Stimulated activated CD8-positive, alpha-beta memory T cell treated with anti-CD3 and anti-CD28 coated beads, Interleukin-12 subunit alpha, Interleukin-12 subunit beta, amount 100 ng/mL, for 4 hours (primary cell): ENCODE measurements at places on chromosomes 16 and 17.

GRCh38 chr17:50076591-50077235, 18.4 kb upstream of the PDK2 start:
- DNase-seq: no peak

DNA sequence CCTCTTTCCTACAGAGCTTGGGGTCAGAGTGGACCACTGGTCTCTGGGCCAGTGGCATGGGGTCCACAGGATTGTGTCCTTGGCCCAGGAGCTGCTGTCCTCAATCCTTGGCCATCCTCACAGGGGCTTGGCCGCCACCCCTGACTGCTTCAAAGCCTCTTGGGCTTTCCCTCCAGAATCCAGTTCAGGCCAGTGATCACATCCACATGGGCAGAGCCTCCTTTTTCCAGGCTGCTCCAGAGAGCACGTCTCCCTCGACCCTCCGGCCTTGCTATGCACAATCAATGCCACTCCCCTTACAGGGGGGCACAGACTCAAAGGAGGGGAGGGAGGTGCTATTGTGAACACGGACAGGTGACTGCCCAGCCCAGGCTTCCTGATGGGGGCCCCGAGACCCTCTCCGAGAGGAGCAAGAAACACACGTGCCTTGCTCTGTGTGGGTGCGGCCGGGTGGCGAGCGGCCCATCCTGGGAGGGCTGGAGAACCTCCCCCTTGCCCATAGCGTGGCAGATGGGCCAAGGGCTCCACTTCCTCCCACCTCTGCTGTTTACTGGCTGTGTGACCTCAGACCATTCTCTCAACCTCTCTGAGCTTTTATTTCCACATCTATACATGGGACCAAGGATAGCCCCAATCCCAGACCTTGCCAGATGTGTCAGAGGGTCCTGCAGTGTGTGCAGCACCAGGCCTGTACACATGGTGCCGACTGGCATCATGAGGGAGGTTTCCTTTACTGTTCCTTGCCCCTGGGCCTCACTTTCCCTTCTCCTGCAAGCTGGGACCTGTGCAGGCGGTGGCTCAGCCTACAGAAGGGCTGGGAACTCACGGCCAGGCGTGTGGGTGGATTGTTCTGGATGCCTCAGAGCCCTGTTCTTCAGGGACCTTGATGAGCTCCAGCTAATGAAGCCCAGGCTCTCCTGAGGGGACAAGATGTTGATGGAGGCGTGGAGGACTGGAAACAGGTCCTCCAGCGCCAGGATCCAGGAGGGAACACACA, 229.0 kb upstream of the GSE1 start:
- DNase-seq: no peak

DNA sequence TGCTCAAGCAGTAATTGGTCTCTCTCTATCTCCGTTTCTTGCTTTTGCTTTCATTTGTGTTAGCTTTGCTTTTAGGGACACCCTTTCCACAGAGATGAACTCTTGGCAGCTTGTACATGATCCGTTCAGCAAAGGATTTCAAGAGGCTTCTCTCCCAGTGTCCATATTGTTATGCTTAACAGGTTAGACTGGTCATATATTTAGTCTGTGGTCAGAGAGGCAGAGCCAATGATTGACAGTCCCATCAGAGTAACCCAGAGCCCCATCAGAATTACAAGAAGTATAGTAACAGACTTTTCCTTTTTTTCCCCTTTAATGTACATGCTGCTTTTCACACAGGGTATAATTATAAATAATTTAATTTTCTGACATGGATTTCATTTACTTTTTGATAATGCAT, 34.4 kb downstream of the GDPD1 start:
- DNase-seq: no peak

- no peak for DNase-seq
Observed at GRCh38 chr16:81693041-81693743, 85.9 kb upstream of the PLCG2 start.

DNA sequence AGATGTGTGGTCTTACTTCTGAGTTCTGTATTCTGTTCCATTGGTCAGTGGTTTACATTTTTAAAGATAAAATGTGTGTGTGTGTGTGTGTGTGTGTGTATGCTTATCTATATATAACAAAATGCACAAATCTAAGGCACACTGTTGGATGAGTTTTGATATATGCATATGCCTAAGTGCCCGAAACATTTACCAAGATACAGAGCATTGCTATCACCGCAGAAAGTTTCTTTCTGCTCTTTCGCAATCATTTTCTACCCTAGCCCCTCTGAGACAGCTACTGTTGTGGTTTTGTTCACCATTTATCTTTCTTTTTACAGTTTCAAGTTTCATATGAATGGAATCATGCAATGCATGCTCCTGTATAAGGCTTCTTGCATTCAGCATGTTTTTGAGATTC, 97.0 kb downstream of the MRTFB start:
- no peak for DNase-seq

DNA sequence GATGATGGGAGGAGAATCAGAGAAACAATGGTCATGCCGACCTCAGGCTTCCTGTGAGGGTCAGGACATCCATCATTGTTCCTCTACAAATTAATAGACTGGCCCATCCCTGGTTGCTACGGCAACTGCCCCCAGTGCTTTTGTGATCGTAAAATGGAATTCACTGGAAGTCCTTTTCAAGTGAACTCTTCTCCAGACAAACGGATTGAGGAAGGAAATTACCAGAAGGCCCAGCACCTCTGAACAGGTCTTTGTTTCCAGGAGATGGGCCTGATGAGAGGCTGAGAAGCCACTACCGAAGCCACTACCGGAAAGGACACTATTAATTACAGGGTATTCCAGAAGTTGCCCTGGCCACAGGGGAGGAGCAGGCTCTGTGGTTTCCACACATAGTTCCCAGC, 126.0 kb downstream of the MGAT5B start:
- no peak for DNase-seq

GRCh38 chr16:11169641-11170040, 86.4 kb downstream of the SOCS1 start:
- DNase-seq: no peak

DNA sequence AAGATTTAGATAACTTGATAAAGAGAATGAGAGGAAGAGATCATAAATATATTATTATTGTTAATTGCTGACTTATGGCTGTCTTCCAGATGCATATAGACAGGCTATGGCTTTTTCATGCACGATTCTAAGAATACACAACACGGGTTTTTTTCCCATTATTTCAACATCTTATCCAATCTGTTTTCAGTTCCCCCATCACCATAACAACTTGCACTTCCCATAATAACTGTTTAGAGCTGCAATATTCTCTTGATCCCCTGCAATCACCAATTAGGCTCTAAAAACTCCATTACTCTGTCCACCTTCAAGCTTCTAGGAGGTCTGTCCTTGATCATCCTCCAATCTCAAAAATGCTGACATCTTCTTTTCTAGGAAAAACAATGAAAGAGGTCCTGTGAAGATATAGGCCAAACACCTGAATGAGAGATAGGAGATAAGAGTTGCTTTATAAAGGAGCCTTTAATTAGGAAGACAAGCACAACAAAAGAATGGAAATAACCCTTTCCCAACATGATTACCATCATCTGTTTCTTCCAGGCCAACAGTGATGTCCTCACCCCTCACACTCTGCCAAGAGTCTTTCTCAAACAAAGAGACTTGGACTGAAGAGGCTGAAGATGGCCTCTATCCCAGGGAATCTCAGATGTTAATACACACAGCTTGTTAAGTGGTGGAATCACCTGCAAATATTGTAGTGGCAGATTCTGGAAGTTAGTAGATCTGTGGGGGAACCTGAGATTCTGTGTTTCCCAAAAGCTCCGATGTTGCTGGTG, 32.2 kb upstream of the CCL2 start:
- DNase-seq: no peak

DNA sequence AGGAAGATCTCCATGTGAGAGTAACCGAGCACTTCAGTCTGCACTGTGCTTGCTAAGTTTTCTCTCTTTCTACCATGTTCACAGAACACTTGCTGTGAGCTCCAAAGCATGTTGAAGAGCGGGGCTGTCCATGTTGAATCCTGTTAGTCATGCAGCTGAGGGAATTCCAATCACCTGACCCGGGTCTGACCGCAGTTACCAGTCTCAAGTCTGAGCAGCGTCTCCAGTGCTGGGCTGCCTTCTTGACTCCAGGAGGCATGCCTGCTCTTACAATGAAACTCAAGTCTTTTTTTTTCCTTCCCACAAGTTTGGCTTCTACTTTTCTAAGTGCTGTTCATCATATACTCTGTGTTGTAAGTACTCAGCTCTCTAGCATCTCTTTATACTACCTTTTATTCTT, 44.3 kb downstream of the HOXB1 start:
- DNase-seq: no peak

DNA sequence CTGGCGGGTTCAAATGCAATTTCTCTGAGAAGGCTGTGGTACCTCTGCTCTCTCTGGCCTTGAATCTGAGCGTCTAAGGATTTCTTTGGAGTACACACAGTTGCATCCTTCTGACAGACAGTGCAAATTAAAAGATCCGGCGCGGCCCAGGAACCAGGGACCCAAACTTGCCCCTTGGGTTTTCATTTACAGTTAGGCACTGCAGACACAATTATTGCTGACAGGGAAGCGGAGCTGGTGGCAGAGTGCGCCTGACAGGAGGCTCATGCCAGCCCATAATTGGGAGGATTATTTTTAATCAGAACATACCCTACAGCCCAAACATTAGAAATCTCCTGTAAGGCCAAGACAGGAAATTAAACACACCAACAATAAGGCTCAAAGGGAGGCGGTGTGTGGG, 1023.4 kb upstream of the RBFOX1 start:
- no peak for DNase-seq

DNA sequence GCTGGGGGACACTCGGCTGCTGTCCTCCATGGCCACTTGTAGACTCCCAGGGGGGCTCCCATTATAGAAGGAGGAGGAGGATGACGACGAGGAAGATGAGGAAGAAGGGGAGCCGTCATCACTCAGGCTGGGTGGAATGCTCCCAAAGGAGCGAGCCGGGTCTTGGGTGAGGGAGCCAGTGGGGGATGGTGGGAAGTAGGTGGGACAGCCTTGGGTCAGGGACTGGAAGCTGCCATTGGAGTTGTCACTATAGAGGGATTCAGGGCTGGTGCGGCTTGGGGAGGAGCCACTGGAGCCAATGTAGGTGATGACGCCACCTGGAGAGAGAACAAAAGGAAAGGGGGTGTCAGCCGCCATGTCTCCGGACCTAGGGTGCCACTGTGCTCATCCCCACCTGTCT, 3.3 kb downstream of the NR1D1 start:
- no peak for DNase-seq

DNA sequence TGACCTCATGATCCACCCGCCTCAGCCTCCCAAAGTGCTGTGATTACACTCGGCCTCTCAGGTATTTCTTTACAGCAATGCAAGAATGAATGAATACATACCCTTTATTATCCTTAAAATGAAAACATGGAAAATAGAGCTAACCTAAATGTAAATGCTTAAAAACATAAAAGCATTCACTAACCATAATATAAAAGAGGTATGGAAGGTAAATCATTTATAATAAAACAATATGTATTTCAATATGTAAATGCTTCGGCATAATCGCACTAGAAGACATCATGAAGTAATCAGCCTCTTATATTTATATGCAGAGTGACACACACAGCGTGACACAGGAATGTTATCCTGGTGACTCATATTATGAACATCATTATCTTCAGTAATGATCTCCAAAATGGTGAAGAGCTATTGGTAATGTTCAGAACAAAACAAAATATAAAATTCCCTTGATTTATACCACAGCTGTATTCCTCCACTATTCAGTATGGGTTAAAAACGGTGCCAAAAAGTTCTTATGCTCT, 53.9 kb downstream of the AIPL1 start:
- no peak for DNase-seq

DNA sequence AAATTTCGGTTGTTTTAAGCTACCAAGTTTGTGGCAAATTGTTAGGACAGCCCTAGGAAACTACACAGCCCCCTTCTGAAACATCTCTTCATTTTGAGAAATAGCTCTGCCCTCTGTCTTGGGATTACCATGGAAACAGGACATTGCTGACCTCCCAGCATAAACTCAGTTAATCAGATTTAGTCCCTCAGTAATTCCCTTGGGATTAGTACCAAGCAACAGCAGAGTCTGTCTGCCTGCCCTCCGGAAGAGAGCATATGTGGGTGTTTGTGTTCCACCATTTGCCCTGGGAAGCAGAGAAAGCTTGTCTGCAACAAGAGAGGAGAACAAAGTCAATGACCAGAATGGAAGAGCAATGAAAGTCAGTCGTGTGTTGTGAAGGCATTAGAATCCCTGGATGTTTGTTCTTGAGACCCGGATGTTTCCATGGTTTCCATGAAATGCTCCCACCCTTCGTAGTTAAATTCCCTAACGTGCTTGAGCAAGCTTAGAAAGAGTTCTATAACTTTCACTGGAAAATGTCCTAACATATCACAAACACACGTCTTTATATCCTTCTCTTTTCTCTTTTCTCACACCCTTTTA, 26.2 kb downstream of the NUDT7 start:
- DNase-seq: no peak

- no peak for DNase-seq
Observed at GRCh38 chr16:10090816-10091215, 91.4 kb downstream of the GRIN2A start.

- DNase-seq: peak; percentile 39
Observed at GRCh38 chr17:38705803-38706504, 881 bp downstream of the MLLT6 start.

GRCh38 chr16:77662246-77662645, 60.1 kb upstream of the NUDT7 start:
- no peak for DNase-seq

- DNase-seq: no peak
Observed at GRCh38 chr17:51200295-51200694, 34.1 kb downstream of the NME2 start.

GRCh38 chr16:2285731-2286191, 17.8 kb upstream of the RNPS1 start:
- DNase-seq: no peak

GRCh38 chr17:42109086-42109485, 3.4 kb downstream of the DHX58 start:
- no peak for DNase-seq

DNA sequence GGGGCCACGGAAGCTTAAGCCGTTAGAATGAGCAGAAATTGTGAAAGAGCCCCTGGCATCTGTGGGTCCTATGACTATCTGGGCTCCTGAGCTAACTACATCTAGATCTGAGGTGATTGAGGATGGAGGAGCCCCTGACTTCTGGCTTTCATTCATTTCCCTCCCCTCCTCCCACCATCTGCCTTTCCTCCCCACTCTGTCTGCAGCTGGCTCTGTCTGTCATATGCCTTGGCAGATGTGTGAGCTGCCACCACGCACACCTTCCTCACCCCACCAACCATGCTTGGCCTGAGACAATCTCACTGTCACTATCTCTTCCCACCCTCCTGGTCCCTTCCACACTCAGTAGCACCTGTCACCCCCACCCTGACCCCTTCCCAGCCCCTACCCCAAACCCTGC, 5.1 kb downstream of the CD300E start:
- DNase-seq: no peak

- DNase-seq: no peak
Observed at GRCh38 chr16:12160815-12161550, 184.4 kb downstream of the SNX29 start.

- DNase-seq: no peak
Observed at GRCh38 chr17:44829523-44830358, at the start of gene GJC1. GJC1 (minus strand) TSS chr17:44830287; CDS start chr17:44805817, 24,470 bp downstream.

DNA sequence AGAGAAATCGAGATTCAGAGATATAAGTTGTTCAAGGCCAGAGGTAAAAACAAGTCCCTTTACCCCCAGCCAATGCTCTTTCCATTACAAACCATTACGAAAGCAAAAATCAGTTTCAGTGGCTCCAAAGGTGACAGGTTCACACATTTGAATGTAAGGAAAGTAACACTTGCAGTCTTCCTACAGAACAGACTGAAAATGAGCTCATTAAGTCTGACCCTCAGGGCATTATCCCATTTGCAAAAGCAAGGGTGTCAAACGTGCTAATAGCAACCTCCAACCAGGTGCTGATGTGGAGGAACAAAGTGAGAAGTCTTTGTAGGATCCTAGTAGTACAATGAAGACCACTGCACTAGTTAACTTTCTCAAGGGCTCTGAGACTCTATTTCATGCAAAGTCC, 65.2 kb downstream of the XPO6 start:
- DNase-seq: no peak
